GM13976 (cell line): ENCODE measurements at places on chromosomes 3 and 15.

GRCh38 chr15:99414755-99415731 lies 150.7 kb upstream of the MEF2A start:
- DNase-seq: peak; percentile 24

- DNase-seq: no peak
These were observed 385.8 kb upstream of the CNTN6 start for GRCh38 chr3:707041-707440.

- peak; percentile 69 for DNase-seq
These were observed 86.2 kb upstream of the PIAS1 start for GRCh38 chr15:67967871-67968431.

DNA sequence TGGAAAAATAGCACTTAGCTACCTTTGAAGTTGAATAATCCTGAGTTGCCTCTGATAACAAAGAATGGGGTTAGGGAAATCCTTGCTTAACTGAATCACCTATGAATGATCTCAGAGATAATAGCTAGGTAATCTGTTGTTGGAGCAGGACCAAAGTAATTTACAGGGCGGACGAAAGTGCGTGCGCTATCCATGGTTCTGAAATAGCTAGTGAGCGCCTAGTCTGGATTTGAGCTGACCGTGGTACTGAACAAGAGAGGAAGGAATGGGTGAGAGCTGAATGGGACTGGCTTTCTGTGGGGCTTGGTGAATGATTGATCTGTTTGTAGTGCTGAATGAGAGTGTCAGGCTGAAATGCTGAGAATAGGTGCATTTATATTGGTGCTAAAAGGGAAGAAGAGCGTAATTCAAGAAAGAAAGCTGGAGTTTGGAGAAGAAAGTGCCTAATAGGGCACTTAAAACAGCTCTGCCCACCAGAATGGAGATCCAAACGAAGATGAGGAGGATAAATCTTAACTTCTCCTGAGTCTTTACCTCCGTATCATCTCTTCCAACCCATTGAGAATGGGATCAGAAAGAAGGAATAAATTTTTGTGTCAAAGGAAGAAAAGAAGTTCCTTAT lies 10.1 kb downstream of the SCN10A start:
- DNase-seq: peak; percentile 45

DNA sequence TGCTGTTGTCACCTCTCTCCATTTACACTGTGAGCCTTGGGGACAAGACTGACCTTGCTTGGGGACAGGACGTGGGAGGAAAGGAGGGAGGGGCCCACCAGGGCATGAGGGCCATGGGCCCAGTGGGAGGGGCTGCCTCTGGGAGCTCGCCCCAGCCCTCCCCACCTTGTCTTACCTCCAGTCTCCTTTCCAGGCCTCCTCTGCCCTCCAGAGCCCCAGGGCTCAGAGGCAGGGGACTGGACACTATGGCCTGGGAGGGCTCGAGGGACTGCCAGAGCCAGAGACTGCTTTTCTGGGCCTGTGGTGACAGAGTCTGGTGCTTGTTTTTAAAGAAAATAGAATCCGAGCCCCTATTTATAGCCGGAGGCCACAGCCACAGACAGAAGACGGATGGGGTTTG lies 10.2 kb downstream of the CSPG4 start:
- DNase-seq: peak; percentile 29

DNA sequence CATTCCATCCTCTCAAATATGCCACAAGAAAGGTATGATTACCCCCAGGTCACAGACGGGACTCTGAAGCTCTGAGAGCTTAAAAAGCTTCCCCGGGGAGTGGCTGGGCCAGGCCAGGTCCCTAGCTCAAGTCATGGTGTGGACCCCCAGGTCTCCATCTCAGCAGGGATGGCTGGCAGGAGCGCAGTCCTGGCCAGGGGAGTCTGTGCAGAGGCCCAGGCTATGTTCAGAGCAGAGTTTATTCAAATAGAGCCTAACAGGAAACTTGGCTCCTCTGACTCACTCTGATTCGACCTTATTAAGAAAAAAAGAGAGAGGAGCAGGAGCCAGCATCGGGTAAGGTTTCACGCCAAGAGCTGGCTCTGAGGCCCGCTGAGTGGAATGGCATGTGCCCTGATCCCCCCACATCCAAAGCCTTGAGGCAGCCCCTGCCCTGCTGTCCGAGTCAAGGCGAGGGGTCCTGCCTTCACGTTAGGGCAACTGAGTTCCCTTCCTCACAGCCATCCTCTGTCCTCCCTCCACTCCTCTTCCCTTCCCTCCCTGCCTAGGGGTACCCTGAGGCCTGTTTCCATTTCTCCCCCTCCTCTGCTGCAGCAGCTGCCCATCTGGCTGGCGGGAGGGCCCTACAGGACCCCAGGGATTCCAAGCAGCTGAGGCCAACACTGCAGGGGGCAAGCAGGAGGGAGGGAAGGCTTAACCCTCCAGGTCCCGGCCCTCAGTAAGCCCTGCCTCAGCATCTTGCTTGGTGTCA lies 1.9 kb upstream of the LOXL1 start:
- no peak for DNase-seq

DNA sequence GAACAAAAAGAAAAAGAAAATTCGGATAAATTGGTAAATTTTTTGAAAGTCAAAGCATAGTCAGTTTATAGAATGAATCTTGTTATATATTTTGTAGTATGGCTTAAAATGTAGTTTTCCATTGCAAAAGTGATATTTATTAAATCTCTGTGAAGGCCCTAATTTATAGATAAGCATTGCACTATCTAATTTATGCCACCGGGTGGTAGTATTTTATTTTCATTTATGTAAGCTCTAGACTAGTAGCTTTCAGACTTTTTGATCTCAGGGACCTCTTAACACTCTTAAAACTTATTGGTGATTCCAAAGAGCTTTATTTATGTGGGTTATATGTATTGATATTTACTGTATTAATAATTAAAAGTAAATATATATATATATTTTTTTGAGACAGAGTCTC lies 133.9 kb upstream of the LRRFIP2 start:
- peak; percentile 24 for DNase-seq

DNA sequence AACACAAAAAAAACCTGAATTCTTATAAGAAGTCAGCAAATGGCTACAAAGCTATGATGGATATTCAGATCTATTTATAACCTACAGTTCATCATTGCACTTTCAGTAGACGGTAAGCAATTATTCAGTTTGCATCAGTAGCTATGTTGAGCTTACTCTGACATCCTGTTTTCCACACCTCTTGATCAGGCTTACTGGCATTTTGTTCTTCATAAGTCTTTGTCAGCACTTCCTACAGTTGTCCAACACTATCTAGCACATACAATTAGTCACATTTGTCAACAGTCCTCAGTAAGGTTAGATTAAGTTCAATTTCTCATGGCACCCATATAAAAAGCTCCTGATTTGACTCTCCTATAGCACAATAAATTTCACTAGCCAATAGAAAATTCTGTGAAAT lies 71.2 kb upstream of the ST3GAL6 start:
- no peak for DNase-seq

- DNase-seq: no peak
These were observed 60.6 kb downstream of the WNT5A start for GRCh38 chr3:55426486-55426885.

GRCh38 chr3:5188419-5189221 lies 1.1 kb downstream of the EDEM1 start:
- DNase-seq: peak; percentile 34

DNA sequence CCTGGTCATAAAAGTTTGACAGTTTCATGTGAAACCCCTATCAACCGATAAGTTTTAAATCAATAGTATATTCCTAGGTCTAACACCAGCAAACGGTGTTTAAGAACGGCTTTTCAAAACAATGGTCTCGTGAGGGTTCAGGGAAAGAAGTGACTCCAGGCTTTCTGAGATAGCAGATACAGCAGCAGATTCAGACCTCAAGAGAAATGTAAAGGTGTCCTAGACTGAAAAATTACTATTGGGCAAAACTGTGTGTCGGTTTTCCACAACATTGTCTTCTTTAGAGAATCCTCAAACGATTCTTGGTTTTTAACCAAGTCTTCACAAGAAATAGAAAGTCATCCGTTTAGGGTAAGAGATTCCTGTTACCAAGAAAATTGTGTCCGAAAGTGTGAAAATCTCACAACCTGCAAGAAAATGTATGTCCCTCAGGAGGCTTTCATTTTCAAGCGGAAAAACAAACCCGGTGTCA lies 1.2 kb downstream of the SETD2 start:
- DNase-seq: no peak

DNA sequence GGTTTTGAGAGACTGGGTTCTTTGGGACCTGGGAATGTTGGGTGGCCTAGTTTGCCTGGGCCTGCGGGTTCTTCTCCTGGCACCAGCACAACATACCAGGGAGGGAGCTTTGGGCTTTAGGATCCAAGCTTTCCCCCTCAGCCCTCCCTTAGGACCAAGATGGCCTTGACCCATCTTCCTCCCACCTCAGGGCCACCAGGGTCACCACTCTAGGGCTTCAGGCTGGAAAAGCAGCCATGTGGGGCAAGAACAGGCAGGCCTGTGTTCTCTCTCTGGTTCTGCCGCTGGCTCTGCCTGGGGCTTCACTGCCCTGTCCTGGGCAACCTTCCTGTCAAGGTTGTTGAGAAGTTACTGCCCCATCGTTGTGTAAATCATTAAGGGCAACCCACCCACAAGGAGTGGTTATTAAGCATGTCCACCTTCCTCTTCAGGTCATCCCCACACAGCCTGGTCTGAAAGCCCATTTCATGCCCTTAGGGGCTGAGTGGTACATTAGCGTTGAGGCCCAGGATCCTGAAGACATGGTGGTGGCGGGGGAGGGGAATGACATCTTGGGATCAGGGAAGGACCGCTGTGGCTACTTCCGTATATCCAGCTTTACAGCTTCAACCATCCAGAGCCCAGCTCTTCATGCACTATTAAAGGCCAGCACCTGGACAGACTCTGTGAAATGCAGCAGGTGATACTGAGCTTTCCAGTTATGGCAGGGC lies 652 bp downstream of the DUOX1 start:
- DNase-seq: no peak

DNA sequence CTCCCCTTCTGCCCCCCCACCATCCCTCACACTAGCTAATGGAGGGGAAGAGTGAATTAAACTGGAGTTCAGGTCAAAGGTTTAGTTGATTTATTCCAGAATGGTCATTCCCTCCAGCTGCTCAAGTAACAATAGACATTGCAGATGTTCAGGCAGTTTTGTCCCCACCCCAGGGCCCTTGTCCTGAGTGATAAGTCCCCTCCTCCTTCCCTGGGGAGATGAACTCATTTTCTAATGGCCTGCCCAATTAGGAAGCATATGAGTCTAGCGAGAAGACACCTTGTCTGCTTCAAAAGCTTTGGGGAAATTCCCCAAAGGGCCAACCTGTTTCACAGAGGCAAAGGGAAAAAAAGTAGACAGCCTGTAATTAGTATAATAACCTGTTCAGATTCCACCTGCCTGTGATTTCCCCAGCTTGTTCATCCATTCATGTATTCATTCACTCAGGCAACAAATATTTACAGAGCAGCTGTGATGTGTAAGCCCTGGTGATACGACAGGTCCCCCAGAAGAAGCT lies 165.3 kb downstream of the SHQ1 start:
- peak; percentile 70 for DNase-seq

DNA sequence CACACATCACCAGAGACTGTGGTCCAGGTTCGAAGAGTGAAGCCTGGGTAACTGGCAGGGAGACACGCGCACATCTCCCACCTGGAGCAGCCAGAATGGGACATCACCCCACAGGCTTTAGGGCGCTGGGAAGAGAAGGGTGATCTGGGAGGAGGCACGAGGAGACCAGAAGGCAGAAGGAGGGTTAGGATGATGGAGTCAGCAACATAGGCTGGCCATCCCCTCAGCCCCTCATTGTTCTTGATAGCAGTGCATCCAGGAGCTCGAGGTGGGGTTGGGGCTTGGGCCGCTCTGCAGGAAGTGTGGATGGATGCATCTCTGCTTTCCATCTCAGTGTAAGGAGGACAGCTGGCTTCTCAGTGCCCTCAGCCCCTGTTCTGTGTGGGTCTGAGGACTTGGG lies 15.2 kb downstream of the PLA2G4F start:
- DNase-seq: no peak

DNA sequence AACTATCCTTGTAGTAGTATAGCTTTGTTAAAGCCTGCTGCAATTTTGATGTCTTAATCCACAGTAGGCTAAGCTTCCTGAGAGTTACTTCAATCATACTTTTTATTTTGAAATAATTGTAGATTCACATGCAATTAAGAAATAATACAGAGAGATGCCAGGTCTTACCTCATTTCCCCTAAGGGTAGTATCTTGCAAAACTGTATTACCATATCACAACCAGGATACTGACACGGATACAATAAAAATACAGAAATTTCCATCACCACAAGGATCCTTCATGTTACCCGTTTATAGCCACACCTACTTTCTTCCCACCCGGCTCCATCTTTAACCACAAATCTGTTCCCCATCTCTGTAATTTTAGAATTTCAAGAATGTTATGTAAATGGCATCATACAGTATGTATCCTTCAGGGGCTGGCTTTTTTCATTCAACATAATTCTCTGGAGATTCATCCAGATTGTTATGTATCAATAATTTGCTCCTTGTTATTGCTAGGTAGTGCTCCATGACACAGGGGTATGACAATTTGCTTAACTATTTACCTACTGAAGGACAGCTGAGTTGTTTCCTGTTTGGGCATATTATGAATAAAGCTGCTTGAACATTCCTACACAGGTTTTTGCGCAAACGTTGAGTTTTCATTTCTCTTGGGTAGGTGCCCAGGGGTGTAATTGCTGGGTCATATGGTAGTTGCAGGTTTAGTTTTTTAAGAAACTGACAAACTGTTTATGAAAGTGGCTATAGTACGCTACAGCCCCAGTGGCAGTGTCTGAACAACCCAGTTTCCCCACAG lies 21.6 kb downstream of the BDH1 start:
- no peak for DNase-seq

GRCh38 chr3:127914584-127914983 lies 448 bp upstream of the KBTBD12 start:
- no peak for DNase-seq

GRCh38 chr3:60650171-60650570 lies 601.1 kb downstream of the FHIT start:
- DNase-seq: no peak

- no peak for DNase-seq
These were observed 78.0 kb downstream of the ALCAM start for GRCh38 chr3:105444725-105445124.

DNA sequence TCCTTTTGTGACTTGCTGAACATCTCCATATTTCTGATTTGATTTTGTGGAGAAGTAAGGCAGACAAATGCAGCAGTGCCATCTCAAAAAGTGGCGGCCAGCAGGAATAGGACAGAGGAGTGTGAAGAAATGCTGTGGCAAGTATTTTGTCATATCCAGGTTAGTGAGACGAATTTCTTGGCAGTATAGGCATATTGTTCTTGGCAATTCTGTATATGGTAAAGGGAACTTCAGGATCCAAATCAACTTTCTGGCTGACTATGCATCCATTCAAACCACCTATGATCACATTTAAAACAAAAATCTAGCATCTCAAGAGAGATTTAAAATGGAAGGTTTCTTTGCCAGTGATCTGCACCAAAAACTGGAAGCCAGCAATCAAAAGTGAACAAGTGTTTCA lies 228.0 kb downstream of the DTWD1 start:
- DNase-seq: no peak

- no peak for DNase-seq
These were observed 17.1 kb upstream of the CSRNP1 start for GRCh38 chr3:39170461-39170860.

- DNase-seq: no peak
These were observed 11.1 kb downstream of the GPR176 start for GRCh38 chr15:39909007-39909406.

- DNase-seq: no peak
These were observed 82.2 kb downstream of the CADM2 start for GRCh38 chr3:85041001-85041400.

GRCh38 chr3:102447272-102447671 lies 12.5 kb downstream of the ZPLD1 start:
- DNase-seq: no peak

- no peak for DNase-seq
These were observed 1.6 kb upstream of the WDR82 start for GRCh38 chr3:52280050-52280461.

GRCh38 chr3:158569794-158570193 lies 1.2 kb upstream of the MLF1 start:
- DNase-seq: no peak
